Activated CD4-positive, alpha-beta memory T cell treated with anti-CD3 and anti-CD28 coated beads, Interleukin-2, amount 10 ng/mL, durations not matched to agents 7 days and 5 days (primary cell): ENCODE measurements at places on chromosomes 2 and 18. TPM values are rescaled to one million over a fixed set of nuclear protein-coding genes. Genes with fewer than 3 reads are reported as not detected.

DNA sequence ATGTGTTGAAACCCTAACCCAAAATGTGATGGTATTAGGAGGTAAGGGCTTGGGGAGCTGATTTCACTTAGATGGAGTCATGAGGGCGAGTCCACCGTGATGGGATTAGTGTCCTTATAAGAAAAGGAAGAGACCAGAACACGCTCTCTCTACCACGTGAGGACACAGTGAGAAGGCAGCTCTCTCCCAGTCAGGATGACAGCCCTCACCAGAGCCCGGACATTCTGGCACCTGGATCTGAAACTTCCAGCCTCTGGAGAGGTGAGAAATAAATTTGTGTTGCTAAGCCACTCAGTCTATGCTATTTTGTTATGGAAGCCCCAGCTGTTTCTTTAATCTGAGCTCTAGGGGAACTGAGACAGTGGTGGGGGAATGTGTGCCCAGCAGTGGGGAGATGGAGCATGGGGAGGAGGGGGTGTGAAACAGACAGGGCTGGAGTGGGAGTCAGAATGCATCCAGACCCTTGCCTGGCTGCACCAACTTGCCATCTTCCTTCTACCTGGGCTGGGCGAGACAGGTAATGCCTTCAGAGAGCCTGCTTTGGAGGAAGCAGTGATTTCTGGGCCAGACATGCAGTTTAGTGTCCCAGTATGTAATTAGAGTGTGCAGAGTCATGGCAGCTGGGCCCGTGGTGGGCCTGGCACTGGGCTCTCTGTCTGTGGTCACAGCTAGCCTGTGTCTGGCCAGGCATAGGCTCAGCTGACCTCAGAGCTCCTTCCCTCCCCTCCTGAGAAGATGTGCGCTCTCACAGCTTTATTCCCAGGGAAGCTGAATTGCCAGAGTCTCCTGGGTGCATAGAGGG, 38.1 kb downstream of the RHOB start:
- no peaks in the 10 kb centered on the region for H3K36me3 ChIP-seq
- peaks cover 4% of the 10 kb centered on the region for H3K27me3 ChIP-seq
- no peak for DNase-seq
- H3K27ac ChIP-seq, result no peak overlapping the region

ALPP gene
- not detected for total RNA-seq

DNA sequence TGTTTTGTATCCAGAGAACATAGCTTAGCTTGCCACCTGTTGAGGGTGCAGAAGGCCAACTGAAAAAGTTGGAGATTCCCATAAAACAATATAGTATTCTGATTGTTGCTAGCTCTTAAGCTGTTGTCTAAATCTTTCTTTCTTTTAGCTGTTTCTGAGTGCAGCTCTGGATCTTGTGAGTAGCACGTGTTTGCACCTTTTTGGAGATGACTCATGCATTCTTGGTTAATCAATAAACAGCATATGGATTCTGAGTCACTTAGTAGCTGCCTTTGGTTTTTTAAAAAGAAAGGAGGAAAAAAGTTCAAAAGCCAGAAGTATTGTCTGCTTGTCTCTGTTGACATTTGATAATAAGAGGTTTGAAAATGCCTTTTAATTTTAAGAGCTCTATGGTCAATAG, 483.0 kb upstream of the FSIP2 start:
- no peak for DNase-seq
- no peaks in the 10 kb centered on the region for H3K36me3 ChIP-seq
- no peak overlapping the region for H3K27ac ChIP-seq
- no peak overlapping the region for H3K4me3 ChIP-seq
- no peaks in the 10 kb centered on the region for H3K4me1 ChIP-seq

COL3A1 gene
- total RNA-seq, result not detected

GRCh38 chr2:8580316-8581233, 101.3 kb upstream of the ID2 start:
- peaks cover 17% of the 10 kb centered on the region for H3K27me3 ChIP-seq
- H3K4me1 ChIP-seq, result peaks cover 31% of the 10 kb centered on the region
- peak; percentile 13 for DNase-seq
- no peak overlapping the region for H3K27ac ChIP-seq

CD8B gene
- 1.7 TPM for total RNA-seq

GRCh38 chr2:104444392-104444791, 409.5 kb upstream of the POU3F3 start:
- no peaks in the 10 kb centered on the region for H3K36me3 ChIP-seq
- H3K27ac ChIP-seq, result no peak overlapping the region
- H3K4me3 ChIP-seq, result no peak overlapping the region
- no peaks in the 10 kb centered on the region for H3K27me3 ChIP-seq
- DNase-seq, result no peak

- peaks cover 9% of the 10 kb centered on the region for H3K4me1 ChIP-seq
- H3K36me3 ChIP-seq, result no peaks in the 10 kb centered on the region
- H3K27me3 ChIP-seq, result peaks cover 9% of the 10 kb centered on the region
- H3K4me3 ChIP-seq, result no peak overlapping the region
Measured at GRCh38 chr2:20565623-20566236, 85.2 kb downstream of the HS1BP3 start.

DNA sequence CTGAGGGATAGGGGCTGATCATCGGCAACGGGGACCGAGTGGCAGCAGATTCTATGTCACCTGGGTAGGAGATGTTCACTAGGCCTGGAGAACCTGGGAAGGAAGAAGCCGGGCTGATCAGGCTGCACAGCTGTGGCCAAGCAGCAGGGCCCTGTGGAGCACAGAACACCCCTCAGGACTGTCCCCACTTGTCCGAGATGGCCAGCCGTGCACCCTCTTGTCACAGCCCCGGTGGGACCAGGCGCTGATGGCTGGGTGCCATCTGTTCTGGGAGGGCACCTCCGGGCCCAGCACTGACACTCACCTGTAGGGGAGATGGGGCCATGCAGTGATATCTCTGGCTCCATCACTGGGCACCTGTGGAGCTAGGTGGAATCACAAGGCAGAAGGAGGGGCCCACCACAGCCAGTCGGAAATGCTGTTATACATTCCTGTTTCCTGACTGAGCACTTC, 217.9 kb upstream of the RAB6C start:
- no peaks in the 10 kb centered on the region for H3K36me3 ChIP-seq
- no peaks in the 10 kb centered on the region for H3K27me3 ChIP-seq
- H3K4me1 ChIP-seq, result no peaks in the 10 kb centered on the region
- H3K4me3 ChIP-seq, result no peak overlapping the region

DNA sequence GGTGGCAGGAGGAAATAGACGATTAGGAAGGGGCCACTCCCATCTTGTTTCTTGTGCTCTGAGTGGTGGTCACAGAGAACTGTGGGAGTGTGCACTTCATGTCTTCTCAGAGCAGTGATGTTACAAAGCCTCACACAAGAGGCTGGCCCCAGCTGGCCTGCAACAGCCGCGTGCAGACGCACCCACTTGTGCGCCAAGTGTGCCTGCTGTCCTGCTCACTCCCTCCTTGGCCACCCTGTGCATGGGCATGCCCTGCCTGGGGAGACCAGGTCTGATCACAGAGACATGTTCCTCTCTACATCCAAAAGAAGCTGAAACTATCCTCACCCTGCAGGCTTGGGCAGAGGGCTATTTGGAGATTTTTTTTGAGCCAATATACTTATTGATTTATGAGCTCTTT, 108.4 kb downstream of the MRO start:
- H3K4me3 ChIP-seq, result no peak overlapping the region
- no peak for DNase-seq
- no peak overlapping the region for H3K27ac ChIP-seq
- no peaks in the 10 kb centered on the region for H3K4me1 ChIP-seq
- no peaks in the 10 kb centered on the region for H3K36me3 ChIP-seq
- peaks cover 11% of the 10 kb centered on the region for H3K27me3 ChIP-seq

GRCh38 chr2:13504808-13505207, 788.1 kb downstream of the TRIB2 start:
- no peak overlapping the region for H3K27ac ChIP-seq
- H3K4me3 ChIP-seq, result no peak overlapping the region
- DNase-seq, result no peak
- H3K27me3 ChIP-seq, result no peaks in the 10 kb centered on the region
- H3K4me1 ChIP-seq, result no peaks in the 10 kb centered on the region

- H3K4me1 ChIP-seq, result no peaks in the 10 kb centered on the region
- no peak overlapping the region for H3K4me3 ChIP-seq
- peaks cover 5% of the 10 kb centered on the region for H3K27me3 ChIP-seq
- DNase-seq, result no peak
- no peak overlapping the region for H3K27ac ChIP-seq
Measured at GRCh38 chr2:204437815-204438756, 107.2 kb upstream of the PARD3B start.

DNA sequence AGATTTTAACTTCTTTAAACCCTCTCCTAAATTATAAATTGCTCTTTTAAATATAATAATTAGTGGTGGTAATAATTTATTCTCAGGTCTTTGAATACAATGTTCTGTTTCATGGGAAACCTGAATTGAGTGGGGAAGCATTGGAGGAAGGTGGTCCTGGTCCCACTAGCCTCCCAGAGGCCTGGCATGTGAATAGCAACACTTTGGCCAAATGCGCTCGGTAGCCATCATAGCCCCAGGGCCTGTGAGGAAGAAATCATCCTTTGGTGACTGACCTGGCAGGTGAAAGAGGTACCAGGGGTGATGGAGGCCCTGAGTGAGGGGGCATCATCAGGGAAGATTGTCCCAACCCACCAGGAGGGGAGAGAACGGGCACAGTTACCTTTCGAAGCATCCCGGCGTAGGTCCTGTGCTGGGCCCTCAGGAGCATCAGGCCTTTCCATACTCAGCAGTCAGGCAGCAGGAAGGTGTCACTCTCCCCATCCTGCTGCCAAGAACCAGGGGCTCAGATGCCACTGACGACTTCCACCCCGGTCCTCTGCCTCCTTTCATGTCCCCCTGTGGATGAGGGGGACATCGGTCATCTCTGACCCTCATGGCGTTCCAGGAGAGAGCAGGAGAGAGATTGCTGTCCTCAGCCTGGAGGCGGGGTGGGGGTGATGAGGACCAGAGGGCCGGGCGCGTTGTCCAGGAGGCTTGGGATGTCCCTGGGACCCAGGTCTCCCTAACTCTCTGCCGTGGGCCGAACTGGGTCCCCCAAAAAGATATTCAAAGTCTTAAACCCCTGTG, 78.6 kb upstream of the HPCAL1 start:
- no peak overlapping the region for H3K4me3 ChIP-seq
- H3K36me3 ChIP-seq, result no peaks in the 10 kb centered on the region
- no peak overlapping the region for H3K27ac ChIP-seq
- H3K27me3 ChIP-seq, result no peaks in the 10 kb centered on the region
- no peak for DNase-seq

DNA sequence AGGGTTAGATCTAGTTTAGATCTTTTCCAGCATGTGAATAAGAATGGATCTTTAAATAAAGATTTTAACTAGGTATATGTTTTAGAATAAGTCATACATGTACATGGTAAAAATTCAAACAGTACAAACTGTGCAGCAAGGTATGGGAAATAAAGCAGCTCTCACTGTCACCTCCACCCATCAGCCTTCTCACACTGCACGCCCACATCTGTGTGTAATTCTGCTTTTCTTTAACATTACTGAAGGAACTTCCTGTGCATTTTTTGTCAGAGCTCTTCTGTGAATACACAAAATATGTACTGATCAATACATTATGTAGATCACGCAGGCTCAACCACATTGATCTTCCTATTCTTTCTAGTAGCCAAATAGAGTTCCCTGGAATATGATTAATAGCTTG, 3.4 kb downstream of the CASP8 start:
- peak; percentile 39 for DNase-seq
- peak overlapping the region; percentile 72 for H3K27ac ChIP-seq
- no peaks in the 10 kb centered on the region for H3K27me3 ChIP-seq
- peak overlapping the region; percentile 60 for H3K4me3 ChIP-seq

GRCh38 chr18:48050176-48050575, 119.7 kb upstream of the SMAD2 start:
- H3K36me3 ChIP-seq, result no peaks in the 10 kb centered on the region
- H3K27ac ChIP-seq, result no peak overlapping the region
- H3K4me3 ChIP-seq, result no peak overlapping the region

GRCh38 chr2:189500456-189501160, 59.3 kb downstream of the WDR75 start:
- peaks cover 2% of the 10 kb centered on the region for H3K4me1 ChIP-seq
- no peak for DNase-seq
- no peaks in the 10 kb centered on the region for H3K36me3 ChIP-seq
- no peaks in the 10 kb centered on the region for H3K27me3 ChIP-seq

ABHD3 gene
- 49.2 TPM for total RNA-seq

DNA sequence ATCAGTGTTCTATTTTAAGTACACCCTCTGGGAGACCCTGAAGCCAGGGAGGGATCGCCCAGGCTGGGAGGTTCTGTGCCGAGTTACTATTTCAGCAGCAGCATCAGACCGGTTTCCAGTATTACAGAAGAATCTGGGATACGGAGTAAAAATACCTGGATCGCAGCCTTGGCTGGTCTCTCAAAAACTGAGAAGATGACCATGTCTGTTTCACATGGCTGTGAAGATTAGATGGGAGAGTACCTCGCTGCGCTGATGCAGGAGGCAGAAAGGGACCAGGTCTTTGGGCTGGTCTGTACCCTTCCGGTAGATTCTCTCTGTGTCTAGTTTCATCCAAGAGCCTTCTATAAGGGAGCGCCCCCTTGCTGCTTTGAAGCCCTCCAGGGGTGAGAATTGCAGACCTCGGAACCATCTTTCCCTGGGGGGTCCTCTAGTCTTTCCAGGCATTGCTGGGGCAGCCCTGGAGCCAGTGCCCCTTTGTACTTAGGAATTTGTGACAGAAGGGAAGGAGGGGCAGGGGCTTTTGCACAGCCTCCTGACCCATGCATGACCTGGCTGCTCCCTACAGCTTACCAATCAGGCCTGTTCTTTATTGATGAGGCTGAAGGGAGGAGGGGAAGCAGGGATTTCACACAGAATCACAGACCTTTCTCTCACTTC, 56.3 kb upstream of the MAPRE3 start:
- H3K27me3 ChIP-seq, result peaks cover 12% of the 10 kb centered on the region
- no peaks in the 10 kb centered on the region for H3K36me3 ChIP-seq
- no peaks in the 10 kb centered on the region for H3K4me1 ChIP-seq
- H3K4me3 ChIP-seq, result no peak overlapping the region
- no peak overlapping the region for H3K27ac ChIP-seq

- no peaks in the 10 kb centered on the region for H3K4me1 ChIP-seq
- H3K27ac ChIP-seq, result no peak overlapping the region
- no peak for DNase-seq
- no peaks in the 10 kb centered on the region for H3K27me3 ChIP-seq
- no peaks in the 10 kb centered on the region for H3K36me3 ChIP-seq
Measured at GRCh38 chr2:219997341-219997851, 370.0 kb downstream of the SLC4A3 start.

- no peak overlapping the region for H3K4me3 ChIP-seq
- DNase-seq, result no peak
- H3K4me1 ChIP-seq, result peaks cover 15% of the 10 kb centered on the region
Measured at GRCh38 chr18:25346561-25346960, 5.4 kb downstream of the ZNF521 start.

CLIP4 gene
- 33.7 TPM for total RNA-seq

- no peaks in the 10 kb centered on the region for H3K4me1 ChIP-seq
- no peaks in the 10 kb centered on the region for H3K36me3 ChIP-seq
- no peaks in the 10 kb centered on the region for H3K27me3 ChIP-seq
- no peak for DNase-seq
- no peak overlapping the region for H3K4me3 ChIP-seq
Measured at GRCh38 chr18:52408800-52409302, 68.9 kb downstream of the DCC start.
